ENCODE measurements at places on chromosomes 12 and 14.

- no peak for DNase-seq
These were observed 44.9 kb upstream of the PLEKHG3 start for GRCh38 chr14:64659366-64659765.

DNA sequence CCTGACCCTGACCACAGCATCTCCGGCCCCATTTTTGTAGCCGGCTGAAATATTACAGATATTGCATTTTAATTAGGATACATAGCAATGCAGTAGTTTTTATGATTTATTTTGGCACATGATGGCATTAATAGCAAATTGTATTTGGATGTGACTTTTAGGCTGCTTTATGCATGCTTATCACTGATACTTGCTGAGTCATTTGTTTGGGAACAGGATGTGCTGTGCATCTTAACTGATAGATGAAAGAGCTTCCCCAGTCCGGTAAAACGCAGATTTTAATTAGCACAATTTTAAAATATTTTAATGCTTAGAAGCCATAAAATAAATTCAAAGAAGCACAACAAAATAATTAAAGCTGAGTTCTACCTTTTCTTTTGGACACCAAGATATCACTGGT lies 90.7 kb downstream of the OTOGL start:
- DNase-seq, result no peak

DNA sequence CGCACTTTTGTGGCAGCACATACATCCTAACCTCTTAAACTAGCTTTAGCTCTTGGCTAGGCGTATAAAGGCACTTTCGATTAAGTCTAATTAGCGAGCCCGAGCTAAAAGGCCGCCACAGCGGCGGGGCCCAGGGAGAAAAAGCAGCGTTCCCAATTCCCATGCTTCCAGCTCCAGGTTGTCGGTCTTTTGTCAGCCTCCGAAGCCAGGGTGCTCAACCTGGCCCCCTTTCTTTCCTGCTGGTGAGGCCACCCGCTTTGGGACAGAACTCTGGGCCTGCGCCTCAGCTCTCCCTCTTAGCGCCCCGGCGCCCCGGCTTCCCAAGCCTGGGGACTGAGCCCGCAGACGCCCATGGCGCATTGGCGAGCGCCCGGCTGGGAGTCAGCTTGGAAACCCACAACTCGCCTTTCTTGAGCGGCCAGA lies 33.3 kb upstream of the TBX5 start:
- DNase-seq, result no peak

DNA sequence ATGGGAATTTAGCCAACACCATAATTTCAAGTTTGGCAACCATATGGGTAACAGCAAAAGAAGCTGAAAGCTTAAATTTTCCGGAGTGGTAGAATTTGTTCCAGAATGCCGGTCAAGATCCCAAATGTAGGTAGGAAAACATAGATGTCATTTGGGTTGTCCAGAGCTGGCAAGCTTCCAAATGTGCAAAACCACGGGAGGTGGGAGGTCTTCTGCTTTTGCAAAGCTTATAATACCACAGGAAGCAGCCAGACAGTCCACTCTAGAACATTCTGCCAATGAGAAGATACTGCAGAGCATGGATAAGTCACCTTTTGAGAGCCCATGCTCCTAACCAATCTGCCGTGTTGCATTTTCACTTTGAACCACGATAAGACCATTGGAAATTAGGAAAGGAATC lies 26.4 kb upstream of the BATF start:
- DNase-seq, result no peak

GRCh38 chr12:99093166-99093565 lies 448.1 kb downstream of the APAF1 start:
- DNase-seq, result no peak

GRCh38 chr12:19800884-19801283 lies 361.6 kb downstream of the AEBP2 start:
- DNase-seq, result no peak

DNA sequence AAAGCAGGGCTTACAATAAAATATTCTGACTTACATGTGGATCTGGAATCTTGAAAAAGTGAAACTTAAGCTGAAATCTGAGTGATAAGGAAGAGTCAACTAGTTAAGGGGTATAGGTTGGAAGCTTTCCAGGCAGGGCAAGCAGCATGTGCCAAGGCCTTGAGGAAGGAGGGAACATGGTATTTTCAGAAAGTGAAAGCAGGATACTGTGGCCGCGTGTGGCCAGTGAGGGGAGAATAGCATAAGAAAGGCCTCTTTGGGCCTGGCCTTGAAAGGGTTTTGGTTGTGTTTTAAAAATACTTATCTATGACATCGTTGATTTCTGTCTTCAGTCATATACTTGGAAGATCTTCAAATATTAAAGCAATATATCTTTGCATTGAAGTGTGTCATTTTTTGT lies 213.4 kb downstream of the AKAP6 start:
- no peak for DNase-seq

GRCh38 chr12:67650388-67651131 lies 2.0 kb downstream of the DYRK2 start:
- no peak for DNase-seq

DNA sequence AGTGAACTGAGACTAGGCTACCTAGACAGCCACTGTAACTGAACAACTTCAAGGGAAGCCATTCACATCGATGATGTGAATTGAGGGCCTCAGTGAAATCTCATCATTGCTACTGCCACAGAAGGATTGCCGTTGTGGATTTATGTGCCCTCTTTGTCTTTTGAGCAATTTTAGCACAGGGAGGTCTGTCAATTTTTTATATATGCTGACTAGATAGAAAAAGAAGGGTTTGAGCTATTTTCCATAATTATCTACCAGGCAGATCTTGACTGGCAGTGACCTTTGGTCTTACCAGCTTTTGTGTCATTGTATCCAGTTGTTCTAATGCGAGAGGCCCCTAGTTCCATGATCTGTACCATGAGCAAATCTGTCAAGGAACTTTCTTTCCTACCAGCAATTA lies 179.4 kb downstream of the ERC1 start:
- DNase-seq, result no peak

GRCh38 chr12:1837541-1838204 lies 17.3 kb downstream of the LRTM2 start:
- DNase-seq, result no peak

GRCh38 chr12:212415-212714 lies 1.6 kb downstream of the SLC6A12 start:
- no peak for DNase-seq

DNA sequence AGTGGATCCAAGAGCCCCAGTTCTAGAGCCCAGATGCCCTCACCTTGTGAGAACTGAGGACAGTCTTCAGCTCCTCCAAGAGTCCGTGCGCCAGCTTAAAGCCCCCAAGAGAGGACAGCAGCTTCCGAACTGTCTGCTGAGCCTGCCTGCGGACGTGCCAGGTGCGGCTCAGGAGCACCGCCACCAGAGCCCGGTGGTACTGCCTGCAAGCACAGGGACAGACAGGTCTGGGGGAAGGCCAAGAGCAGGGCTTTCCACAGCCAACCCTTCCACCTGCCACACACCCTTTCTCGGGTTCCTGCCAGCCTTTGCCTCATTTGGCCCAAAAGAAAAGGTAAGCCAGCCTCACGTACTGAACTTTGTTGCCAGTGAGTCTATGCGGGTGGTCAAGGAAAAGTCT lies 30.2 kb downstream of the GCN1 start:
- no peak for DNase-seq

- no peak for DNase-seq
These were observed 65.5 kb upstream of the STON2 start for GRCh38 chr14:81465507-81466228.

DNA sequence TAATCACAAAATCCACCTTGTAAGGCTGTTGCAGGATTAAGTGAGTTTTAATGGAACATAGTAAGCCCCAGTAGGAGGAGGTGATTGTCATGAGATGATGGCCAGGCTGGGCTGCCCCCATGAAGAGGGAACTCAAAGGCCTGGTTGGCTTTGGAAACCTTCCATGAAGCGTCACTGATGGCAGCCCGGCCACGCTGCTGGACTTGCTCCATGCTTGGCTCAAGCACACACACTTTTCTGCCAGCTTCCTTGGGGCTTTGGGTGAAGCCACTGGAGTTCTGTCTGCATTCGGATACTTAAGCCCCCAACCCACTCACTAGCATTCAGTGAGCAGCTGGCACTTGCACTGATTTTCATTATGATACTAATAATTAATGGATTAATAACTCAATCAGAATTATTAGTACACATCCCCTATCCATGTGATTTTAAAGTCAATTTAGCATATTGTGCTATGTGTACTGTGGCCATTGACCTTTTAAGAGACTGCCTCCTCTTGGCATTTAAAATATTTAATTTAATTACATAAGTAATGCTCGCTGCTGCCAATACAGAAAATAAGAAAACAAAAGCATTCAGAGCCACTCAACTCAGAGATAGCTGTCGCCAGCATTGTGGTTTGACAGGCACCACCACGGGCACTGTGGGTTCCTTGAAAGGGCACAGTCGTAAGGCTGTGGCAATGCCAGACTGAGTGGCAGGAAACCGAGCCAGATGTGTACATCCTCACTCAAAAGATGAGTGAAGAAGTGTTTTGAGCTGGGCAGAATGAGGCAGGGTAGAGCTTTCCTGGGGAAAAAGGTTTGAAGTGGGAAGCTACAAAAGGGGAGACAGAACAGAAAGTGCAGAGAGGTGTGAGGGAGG lies 15.9 kb downstream of the KRT85 start:
- DNase-seq, result peak; percentile 30

DNA sequence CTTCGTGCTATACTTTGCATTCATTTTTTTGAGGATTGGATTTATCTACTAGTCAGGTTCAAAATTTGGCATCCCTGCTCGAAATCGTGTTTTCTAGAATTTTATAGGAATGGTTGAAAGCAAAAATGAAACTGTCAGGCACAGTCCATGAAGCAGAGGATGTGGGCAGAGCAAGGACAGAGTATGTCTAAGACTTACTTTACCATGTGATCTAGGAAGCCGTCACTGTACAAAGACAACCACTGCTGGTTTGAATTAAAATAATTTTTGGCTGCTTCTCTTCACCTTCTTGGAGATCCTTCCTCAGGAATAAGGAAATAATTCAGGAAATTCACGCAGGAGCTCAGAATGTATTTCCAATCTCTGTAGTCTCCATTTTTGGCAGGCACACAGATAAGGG lies 31.6 kb upstream of the SGPP1 start:
- DNase-seq, result no peak

- DNase-seq, result no peak
These were observed 7.8 kb downstream of the RPAP3 start for GRCh38 chr12:47698055-47698454.

DNA sequence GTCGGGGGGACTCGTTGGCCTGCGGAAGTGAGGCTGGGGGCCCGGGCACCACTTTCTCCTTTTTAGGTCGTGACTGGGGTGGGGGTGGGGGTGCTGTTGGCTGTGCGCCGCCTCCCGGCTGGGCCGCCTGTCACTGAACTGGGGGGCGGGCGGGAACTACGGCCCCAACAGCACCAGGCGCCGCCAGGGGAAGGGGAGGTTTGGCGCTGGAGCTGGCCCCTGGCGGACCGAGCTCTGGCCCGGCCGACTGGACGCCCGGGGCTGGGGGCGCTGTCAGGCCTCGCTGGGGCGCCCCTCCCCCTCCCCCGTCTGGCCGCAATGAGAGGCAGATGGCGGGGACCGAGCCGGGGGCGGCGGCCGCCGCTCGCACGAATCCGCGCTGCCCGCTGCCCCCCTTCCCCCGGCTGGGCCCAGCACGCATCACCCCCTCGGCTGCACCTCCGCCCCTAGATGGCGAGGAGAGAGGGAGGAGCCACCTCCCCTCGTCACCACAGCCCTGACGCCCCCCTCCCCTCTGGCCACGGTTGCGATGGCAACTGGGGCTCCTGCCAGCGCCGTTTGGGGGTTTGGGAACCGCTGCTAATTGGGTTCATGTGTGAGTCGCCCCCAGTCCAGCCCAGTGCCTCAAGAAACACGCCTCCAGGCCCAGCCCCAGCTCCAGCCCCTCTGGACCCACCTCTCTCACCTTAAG lies 723 bp downstream of the NFATC4 start:
- DNase-seq, result no peak
